ENCODE measurements at places on chromosomes 16 and 17.
A peak's percentile ranks its signal among the peaks of the same experiment; 100 is the strongest.

- no peak for DNase-seq
Measured at GRCh38 chr16:66906916-66907836, 11.5 kb downstream of the CDH16 start.

DNA sequence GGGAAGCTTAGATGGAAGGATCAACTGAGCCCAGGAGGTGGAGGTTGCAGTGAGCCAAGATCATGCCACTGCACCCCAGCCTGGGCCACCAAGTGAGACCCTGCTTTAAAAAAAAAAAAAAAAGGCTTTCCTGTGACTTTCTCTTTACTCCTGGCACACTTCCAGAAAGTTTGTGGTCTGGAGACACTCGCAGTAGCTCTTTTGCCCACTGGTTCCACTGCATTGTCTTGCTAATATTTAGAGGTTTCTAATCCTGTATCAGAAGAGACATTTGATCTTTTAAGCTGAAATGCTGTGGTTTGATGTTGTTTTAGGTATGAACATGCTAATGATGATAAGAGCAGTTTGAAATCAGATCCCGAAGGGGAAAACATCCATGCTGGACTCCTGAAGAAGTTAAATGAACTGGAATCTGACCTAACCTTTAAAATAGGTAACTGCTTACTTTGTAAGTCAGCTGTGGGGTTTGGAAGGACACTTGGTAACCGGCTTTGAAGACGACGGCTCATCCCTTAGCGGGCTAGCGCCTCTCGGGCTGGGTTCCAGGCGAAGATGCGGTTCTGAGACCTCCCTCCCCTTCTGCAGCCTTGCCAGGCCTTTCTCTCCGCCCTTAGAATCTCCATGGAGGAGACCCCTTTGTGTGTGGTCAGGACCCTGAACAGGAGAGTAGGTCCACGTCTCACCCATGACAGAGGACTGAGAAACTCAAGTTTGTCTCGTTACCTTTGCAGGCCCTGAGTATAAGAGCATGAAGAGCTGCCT lies 23.1 kb downstream of the NTAN1 start:
- DNase-seq = no peak

DNA sequence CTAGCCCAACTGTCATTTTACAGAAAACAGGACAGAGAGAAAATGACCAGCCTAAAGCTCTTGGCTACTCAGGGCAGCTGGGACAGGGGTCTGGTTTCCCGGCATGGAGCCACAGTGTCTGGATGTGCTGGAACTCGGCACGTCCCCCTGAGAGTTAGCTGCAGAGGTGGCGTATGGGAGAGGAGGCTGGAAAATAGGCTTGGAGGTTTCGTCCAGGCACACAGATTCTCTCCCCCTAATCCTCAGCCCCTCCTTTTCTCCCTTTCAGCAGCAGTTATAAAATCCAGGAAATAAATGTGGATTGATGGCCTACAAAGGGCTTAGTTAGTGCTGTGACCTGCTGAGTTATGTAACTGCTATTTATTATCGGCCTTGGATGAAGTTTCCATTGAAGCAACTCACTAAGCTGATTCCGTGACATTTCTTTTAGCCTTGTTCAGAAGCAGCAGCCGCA lies 89.5 kb upstream of the TOB1 start:
- DNase-seq = no peak

DNA sequence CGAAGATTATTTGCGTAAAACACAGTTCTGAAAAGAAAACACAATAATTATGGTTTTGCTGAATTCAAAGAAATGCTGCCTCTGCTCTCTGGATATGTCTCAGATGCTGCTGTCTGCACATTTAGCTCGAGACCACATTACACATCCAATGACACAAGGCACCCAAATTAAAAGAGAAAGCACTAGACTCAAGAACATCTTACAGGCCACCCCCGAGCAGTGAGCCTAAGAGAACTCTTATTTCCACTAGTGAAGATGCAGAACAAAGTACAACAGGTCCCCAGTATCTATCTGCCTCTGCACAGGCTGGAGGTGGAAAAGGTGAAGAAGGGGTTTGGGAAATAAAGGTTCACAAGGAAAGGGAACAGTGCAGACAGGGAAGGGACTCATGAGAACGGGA lies 33.5 kb downstream of the GRB2 start:
- no peak for DNase-seq

DNA sequence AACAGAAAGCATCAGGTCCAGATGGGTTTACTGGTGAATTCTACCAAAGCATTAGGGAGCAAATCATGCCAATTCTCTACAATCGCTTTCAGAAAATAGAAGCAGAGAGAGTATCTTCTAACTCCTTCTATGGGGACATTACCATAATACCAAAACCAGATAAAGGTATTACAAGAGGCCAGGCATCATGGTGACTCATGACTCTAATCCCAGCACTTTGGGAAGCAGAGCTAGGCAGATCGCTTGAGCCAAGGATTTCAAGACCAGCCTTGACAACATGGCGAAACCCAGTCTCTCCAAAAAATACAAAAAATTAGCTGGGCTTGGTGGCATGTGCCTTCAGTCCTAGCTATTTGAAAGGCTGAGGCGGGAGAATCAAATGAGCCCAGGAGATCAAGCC lies 23.0 kb downstream of the HBQ1 start:
- DNase-seq = no peak

DNA sequence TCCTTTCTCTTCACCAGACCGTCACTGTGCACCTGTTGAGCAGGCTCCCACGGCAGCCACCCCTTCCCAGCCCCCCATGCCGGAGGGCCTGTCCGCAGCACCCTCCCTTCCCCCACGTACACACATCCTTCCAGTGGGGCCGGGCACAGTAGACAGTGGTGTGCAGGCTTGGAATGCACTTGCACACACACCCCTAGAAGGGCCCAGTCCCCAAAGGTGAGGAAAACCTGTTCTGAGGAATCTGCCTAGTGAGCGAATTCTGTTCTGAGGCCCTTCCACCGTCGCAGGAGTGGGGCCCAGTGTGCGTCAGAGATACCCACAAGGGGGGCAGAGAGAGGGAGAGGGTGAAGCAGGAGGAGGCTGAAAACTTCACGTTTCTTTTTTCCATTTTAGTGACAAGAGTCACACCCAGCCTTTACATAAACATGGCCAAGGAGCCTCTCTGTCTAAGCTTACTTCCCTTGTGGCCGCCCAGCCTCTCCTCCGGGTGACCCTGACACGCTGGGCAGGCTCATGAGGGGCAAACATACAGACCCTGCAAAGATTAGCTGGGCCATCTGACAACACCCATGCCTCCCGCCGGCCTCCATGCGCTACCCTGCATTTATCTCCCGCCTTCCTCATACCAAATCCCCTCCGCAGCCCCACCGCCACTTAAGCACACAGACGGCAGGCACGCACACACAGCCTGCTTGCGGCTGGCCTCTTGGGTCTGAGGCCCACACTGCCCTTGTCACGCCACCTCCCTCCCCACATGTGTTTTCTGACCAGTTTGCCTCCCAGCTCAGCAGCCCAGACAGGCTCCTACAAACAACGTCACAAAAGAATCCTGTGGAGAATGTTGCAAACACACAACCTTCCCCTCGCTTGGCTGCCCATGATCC lies 1.8 kb downstream of the ZBTB4 start:
- DNase-seq = no peak

GRCh38 chr17:81398176-81398831 lies 3.0 kb downstream of the BAHCC1 start:
- peak; percentile 62 for DNase-seq

- DNase-seq = peak; percentile 90
Measured at GRCh38 chr17:83007504-83008185, 71.8 kb upstream of the METRNL start.

DNA sequence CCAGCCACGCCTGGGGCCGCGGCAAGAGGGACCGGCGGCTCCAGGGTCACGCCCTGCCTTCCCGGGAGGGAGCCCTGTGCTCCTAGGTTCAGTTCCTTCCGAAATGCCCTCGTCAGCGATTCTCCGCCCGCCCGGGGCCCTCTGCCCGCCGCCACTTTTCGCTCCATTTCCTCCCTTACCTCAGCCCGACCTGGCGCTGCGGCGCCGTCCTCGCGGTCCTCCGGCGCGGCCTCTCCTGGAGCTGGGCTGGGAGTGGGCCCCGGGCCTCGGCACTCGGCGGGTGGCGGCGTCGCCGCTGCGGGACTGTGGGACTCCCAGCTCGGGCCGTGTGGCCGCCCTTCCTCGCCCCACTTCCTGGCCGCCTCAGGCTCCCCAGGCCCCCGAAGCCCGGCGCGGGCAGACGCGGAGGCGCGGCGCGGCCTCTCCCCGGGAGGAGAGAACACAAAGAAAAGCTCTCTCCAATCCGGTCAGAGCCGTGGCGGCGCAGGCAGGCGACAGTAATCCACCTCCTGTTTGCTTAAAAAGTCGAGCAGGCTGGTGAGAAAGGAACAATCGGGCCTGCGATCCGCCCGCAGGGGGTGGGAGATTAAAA lies 1.6 kb downstream of the BAHCC1 start:
- peak; percentile 43 for DNase-seq

Data from NCI-H1417 (cell line).